ENCODE measurements at places on chromosomes 1 and 21. TPM values are rescaled to one million over a fixed set of nuclear protein-coding genes. Genes with fewer than 3 reads are reported as not detected.
A peak's percentile ranks its signal among the peaks of the same experiment; 100 is the strongest.

DNA sequence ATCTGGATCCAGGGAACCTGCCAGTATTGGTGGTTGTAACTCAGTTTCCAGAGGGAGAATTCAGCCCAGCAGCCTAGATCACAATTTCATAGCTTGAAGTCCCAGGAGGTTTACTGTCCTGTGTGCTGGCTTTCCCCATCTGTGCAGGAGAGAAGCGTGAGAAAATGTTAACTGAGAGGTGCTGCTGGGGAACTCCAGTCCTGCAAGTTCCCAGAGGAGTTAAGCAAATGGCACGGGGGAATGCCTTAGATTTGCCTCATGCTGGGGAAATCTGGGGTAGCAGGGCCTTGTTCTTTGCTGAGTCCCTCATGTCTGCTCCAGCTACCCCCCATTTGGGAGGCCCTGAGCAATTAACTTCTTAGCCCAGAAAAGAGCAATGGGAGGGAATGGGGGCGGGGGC lies 25.1 kb upstream of the SLAMF6 start:
- no peak for DNase-seq

DNA sequence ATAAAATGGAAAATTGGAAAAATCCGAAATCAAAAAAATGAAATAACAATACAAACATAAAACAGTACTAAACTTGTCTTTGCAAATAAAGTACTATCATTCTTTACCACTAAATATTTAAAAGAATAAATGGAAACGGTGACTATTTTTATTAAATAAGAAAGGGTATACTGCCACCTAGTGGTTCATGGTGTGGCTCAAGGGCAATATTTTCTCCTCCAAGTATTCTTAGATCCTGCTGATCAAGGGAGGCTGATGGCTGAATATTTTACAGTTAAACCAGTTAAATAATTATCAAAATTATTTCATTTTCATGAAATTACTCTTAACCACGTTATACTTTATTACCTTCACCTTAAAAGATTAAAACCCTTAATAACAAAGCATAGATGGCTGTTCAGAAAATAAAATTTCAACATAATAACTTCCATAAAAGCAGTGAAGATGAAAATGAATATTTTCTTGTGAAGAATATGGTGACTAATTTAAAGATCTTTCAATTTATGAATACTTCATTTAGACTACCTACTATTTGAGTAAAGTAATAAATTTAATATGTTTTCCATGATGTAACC lies 1793.9 kb downstream of the NCAM2 start:
- no peak for DNase-seq

- no peak for DNase-seq
Measured at GRCh38 chr1:161088587-161089110, 709 bp downstream of the NECTIN4 start.

DNA sequence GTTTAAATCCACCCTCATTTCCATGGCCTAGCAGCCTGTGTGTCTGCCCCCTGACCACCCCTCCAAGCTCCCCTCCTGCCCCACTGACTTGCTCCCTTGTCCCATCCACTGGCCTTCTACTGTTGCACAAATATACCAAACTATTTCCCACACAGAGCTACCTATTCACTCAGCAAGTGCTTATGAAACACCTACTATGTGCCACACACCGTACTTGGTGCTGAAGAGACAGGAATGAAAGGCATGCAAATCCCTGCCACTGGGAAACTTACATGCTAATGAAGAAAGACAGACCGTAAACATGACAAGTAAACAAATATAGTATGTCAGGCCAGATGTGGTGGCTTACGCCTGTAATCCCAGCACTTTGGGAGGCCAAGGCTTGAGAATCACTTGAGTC lies 49.9 kb upstream of the CAPZB start:
- DNase-seq, result no peak

DNA sequence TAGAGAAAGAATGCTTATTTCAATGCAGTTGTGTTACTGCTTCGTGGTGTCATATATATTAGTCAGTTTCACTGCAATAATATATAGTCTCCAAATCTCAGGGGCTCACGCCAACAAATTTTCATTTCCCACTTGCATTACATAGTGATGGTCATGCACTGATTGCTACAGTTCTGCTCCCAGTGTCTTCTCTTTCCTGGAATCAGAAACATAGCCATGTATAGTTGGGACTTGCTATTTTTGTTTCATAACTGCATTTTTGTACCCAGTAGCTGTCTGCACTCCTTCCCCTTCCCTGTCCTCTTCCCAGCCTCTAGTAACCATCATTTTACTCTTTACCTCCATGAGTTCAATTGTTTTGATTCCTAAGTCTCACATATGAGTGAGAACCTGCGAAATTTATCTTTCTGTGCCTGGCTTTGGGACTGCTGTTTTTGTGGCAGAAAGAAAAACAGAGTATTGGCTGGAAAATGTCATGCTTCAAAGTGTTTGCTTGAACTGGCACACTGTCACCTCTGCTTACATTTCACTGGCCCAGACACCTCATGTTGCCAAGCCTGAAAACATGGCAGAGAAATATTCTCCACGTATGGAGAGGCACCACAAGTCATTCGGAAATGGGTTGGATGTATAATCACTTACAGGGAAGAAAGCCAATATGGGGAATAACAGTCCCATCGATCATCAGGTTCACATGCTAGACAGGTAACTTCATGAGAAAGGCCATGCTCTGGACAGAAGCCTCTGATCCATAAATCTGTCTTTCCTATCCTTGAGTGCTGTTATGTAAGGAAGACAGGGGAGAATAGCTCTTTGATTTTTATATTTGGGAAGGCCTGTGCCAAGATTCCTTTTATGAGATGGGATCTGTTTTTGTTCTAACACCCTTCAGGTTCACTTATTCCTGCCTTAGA lies 60.4 kb upstream of the BACH1 start:
- no peak for DNase-seq

- DNase-seq, result no peak
Measured at GRCh38 chr1:213124590-213124989, 73.5 kb downstream of the RPS6KC1 start.

DNA sequence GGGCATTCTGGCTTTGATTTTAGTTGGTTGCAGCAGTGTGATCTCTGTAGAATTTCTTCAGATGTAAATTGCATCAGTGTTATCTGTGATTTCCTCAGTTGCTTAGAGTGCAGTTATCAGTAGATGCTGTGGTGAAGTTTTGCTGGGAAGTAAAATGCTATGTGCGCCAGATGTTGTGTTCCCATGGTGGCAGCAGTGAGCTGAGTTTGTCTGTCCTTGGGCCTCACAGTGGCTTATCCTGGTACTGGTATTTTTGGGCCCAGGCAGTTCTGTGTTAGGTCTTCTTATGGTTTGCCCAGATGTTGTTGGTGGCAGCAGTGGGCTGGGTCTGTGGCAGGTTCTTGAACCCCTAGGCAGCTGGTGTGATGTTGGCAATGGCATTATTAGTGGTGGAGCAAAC lies 1242.1 kb downstream of the PLA2G4A start:
- no peak for DNase-seq

DNA sequence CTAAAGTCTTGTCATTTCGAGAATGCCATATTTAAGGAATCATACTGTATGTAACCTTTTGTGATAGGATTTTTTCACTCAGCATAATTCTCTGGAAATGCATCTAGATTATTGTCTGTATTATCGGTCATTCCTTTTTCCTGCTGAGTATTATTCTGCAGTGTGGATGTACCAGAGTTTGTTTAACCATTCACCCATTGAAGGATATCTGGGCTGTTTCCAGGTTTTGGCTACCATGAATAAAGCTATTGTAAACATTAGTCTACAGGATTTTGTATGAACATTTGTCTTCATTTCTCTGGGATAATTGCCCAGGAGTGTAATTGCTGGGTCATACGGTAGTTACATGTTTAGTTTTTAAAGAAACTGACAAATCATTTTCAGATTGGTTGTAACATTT lies 61.8 kb downstream of the ATP1A1 start:
- no peak for DNase-seq

GRCh38 chr1:196873385-196873784 lies 14.5 kb upstream of the CFHR4 start:
- no peak for DNase-seq

GRCh38 chr1:55580845-55581332 lies 365.7 kb upstream of the USP24 start:
- peak; percentile 25 for DNase-seq

DNA sequence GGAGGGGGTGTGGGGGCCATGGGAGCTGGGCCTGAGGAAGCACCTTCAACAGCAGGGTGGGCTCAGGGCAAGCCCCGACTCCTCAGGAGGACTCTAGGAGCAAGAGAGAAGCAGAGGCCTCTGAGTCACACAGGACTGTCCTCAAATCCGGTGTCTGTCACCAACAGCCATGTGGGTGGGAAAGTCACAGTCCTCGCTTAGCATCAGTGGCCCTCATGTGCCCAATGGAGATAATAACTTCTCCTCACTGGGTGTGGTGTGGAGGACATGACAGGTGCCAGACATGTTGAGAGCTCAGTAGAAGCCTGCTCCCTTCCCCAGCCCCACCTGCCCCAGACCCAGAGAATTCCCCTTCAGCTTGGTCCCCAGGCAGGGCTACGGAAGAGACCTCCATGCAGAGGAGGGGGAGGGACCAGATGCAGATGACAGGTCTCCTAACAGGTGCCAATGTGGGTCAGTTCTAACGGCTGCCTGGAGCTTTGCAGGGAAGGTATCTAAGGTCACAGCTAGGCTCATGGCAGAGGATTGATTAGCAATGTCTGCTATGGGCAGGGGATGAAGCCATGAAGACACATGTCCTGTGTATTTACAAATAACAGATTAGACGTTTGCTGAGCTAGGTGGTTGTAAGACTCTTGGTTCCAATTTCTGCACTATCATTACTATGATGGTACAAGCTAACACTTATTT lies 30.2 kb downstream of the TTC39A start:
- no peak for DNase-seq

DNA sequence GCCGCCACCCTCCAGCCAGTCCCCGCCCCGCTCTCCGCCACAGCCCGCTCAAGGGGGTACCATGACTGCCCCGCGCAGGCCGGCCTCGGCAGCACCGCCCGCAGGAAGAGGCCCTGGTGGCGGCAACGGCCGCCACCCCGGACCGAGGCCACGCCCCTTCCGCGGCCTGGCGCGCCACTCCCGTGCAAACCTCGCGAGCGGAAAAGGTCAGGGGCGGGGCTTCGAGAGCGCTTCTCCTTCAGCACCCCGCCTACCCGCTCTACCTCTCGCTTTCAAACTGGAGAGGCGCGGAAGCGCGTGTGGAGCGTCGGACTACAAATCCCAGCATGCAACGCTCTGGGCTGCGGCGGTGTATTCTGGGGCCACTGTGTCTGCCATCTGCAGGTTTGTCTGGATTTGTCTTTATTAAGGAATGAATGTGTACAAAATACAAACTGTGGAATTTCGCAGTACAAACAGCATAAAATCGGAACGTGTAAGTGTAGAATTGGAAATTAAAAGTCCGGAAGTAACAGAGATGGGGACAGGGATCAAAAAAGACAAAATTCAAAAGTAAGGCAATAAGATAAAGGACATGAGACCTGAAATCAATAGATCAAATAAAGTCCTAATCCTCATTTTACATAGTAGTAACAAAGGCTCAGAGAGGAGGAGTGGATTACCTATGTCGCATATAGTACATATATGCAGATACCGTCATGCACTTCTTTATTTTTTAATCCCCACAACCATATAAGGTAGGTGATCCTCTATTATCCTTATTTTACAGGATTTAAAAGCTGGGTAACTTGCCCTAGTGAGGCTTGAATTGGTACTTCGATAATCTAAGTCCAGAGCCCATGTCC lies 464 bp upstream of the ADSS2 start:
- peak; percentile 99 for DNase-seq

GRCh38 chr1:232553050-232553754 lies 76.7 kb downstream of the SIPA1L2 start:
- peak; percentile 56 for DNase-seq

DNA sequence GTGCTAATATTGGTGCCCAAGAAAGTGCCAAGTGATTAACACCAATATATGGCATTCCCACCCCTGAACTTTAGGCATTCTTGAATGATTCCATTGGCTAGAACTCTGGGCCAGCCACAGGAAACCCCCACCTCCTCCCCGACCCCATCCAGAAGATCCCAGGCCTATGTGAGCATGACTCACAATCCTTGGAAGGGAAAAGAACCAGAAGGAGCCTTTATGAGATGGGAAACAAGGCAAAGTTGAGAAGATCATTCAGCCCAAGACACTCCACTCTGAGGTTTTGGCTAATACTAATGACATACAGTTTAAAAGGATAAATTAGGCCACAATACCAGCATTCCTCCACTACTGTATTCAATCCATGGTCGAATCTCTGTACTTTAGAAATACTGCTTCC lies 21.8 kb downstream of the ELK4 start:
- no peak for DNase-seq

- DNase-seq, result no peak
Measured at GRCh38 chr1:156895927-156896326, 2.4 kb downstream of the PEAR1 start.

The ARHGAP29 gene
- total RNA-seq, result 10.0 TPM

The MXRA8 gene
- 13.9 TPM for total RNA-seq

The PRRC2C gene
- 42.1 TPM for total RNA-seq

The RCSD1 gene
- total RNA-seq, result 7.8 TPM

The S100A2 gene
- total RNA-seq, result not detected

The NES gene
- total RNA-seq, result 60.9 TPM

Data from gastrocnemius medialis (tissue), 4 donors.